Fibroblast of skin of left quadriceps (primary cell): ENCODE measurements at places on chromosomes 7 and 10.

GRCh38 chr10:95217476-95217875, 23.4 kb downstream of the ACSM6 start:
- DNase-seq: no peak

DNA sequence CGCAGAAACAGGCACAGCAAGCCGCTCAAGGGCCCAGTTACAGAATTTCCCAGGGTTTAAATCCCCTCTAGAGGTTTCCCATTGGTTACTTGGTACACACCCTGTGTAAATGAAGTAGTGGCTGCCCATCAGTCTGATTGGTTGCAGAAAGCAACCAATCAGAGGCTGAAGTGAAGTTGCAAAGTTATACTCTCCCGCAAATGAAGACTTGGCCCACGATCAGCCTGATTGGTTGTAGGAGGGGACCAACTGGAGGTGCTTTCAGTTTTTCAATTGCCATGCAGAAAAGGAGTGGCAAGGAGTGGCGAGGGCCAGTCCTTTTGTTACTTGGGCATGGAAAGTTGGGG, 909.2 kb upstream of the AUTS2 start:
- no peak for DNase-seq

- DNase-seq: no peak
Measured at GRCh38 chr10:271201-271600, 135.9 kb downstream of the ZMYND11 start.

DNA sequence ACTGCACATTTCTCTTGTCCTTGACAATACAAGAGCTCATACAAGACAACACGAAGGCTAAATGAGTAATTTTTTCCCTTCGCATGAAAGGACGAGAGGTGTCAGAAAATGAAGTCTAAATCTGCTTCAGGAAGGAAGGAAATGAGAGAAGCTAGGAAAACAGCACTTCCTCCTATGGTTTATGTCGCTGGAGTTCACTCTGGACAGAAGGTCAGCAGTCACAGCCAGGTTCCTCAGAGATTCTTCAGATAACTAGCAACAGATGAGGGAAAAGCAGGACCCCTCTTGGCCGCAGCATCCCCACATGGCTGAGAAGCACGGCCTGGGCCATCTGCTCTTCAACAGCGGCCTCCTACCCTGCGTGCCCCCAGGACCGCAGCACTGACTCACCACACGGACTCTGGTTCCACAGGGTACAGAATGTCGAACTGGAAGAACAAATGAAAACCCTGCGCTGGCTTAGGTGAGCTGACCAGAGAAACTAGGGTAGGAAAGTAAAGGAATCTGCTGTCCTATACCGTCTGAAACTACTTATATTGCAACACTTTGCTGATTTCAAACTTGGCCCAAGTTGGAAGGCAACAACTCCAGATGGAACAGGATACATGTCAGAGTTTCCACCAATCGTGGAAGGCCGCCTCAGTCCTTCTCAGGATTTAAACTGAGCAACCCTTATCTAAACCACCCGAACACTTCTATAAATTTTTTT, 26.3 kb downstream of the DNMBP start:
- peak; percentile 63 for DNase-seq

DNA sequence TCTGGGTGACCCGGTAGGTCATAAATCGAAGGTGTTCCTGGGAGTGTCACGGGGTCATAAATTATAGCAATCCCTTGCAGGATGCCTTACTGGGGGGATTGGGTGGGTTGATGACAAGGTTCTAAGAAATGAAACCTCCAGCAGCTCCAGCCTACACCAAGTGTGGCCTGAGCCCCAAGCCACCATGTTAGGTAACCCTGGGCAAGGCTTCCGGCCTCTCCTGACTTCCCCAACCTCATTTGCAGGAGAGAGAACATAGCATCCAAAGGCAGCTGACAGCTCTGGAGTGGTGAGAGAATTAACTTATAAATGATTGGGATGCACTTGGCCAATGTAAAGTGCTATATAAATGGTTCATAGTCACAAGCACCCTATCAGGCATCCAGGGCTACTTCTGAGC, 52.8 kb upstream of the TMEM273 start:
- no peak for DNase-seq

DNA sequence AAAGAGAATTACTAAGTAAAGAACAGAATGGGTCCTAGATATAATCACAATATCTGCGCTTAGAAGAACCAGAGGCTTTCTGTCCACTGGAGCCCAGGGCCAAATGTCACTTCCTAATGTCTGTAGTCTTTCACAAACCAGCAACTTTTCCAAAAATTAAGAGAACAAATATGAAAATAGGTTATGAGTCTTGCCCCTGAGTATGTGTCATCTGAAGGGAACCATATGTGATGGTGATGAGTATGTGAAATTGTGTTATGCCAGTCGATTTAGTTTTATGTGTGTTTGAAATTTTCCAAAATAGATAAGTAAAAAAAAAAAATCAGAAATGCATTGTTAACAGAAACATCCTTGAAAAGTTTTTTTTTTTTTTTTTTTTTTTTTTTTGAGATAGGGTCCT, 15.4 kb upstream of the HTR5A start:
- DNase-seq: no peak

GRCh38 chr10:130859427-130859826, 452.1 kb downstream of the TCERG1L start:
- no peak for DNase-seq

DNA sequence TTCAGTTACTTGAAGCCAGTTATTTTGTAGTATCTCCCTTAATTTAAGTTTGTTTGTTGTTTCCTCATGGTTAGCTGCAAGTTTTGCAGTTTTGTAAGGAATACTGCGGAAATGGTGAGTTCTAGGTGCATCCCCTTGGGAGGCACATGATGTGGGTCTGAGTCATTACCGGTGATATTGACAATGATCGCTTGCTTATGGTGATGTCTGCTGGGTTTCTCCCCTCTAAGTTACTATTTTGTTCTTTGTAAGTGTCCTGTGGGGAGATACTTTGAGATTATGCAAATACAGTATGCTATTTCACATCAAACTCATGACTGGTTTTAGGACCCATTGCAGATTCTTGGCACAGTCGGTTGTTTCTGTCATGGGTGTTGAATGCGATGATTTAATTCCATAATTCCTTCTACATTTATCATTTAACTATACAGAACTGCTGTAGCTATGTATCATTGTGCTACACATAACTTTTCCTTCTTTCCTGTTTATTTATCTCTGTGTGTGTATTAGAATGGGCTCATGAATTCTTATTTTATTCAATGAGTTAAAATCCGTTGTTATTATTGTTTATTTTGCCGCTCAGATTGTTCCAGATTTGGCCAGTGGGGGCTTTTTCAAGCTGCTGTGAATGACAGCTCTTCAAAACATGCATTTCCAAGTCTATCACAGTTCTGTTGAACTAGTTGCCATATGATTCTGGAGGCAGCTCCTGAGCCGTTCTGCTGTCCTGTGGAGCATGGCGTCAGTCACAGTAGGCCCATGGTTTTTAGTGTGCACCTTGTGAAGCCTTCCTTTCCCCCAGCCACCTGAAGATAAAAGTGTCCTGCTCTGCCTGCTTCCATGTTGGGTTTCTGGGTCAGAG, 18.4 kb downstream of the TSPAN14 start:
- peak; percentile 65 for DNase-seq

DNA sequence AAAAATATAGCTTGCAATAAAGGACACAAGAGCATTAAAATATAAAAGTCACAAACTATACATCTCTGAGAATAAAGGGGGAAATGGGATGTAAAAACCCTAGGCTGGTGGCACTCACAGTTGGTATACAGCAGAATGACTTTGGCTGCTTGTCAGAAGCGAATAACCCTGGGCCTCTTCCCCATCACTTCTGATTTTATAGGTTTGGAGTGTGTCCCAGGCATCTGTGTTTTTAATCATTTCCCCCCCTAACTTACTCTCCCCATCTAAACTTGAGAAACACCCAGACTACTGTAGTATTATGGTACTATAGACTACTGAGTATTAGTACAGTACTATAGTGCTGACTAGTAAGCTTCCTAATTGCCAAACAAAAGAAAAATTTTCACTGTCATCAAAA, 1.8 kb upstream of the RPA3 start:
- no peak for DNase-seq

GRCh38 chr10:103307594-103307993, 30.7 kb downstream of the INA start:
- DNase-seq: no peak

GRCh38 chr10:64586934-64587503, 1065.8 kb downstream of the REEP3 start:
- no peak for DNase-seq

- DNase-seq: no peak
Measured at GRCh38 chr7:103116511-103116910, 32.4 kb downstream of the NAPEPLD start.

DNA sequence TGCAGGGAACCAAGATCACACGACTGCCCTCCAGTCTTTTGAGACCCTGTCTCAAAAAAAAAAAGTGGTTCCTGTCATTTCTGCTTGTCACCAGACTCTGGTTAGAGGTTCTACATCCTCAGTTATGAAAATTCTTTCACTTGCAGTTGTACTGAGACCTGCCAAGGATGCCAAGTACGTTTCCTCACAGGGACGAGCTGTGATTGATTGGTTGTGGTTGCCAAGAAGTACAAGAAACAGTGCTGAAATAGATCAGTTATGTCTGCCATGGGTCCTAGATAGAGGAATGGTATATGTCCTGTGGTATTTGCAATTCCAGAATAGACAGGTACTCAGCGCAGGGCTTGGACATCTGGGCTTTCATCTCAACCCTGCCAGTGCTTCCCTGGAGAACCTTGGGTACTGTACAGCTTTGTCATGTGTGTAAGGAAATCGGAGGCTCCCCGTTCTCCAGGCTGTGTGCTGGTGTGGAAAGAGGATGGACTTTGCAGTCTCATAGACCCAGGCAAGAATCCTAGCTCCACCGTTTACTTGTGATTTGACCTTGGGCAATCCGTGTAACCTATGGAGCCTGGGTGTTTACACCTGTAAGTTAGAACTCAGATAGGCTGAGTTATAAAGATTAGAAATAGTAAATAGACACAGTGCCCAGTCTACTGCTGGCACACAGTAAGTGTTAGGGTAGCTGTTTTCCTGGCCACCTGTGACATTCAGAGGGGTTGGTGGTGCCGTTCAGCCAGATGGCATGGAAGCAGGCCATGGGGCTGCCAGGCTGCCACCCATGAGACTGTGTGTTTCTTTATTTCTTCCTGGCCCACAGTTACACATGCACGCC, 53.0 kb downstream of the COL13A1 start:
- DNase-seq: no peak

DNA sequence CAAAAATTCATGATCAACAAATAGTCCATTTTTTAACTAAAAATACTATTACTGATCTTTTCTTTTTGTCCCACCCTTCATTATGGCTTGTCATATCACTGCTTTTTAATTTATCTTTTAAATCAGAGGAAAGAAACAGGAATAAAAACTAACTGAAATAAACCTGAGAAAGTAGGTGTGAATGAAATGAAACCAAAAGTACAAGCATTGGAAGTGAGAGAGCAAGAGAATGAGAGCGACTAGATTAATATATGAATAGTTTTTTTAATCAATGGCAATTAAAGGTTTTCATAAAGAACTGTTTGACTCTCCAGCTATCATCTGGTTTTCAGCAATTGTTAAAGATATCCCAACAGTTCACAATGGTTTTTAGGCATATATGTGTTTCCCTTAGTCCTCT, 137.8 kb downstream of the SPAG6 start:
- no peak for DNase-seq

DNA sequence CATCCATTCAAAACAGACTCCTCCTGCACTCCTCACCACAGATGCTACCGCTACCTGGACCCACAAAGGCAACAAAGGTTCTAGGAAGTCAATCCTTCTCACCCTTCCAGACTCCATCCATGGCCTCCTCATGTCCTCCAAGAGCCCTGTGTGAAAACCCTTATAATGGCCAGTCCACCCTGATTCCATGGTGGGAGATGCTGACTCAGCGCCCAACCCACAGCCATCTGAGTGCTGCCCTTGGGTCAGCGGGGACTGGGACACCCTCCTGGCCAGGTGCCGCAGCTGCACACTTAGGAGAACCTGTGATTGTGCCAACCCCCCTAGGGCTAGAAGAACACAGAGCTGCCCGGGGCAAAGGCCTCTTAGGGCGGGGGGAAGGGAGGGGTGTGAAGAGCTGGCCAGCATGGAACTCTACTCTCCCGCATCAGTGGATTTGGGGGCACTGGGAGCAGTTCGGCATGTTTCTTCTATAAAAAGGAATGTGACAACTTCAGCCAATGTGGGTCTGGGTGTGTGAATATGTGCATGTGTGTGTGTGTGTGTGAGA, 25.4 kb downstream of the TMEM273 start:
- no peak for DNase-seq

DNA sequence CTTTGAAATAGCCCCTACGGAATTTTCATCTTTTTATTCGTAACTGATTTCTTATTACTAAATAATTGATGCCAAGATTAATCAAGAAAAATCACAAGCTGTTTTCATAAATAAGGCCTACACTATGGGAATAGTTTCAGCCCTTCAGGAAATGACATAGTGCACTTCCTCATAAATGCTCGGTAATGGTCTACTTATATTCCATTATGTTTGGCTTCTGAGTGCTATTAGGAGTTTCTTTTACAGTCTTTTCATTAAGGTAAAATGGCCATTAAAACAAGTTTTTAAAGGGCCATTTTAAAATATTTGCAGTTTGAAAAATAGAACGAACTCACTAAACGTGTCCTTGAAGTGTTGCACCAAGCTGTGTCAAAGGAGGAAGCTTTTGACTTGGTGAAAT, 174.5 kb downstream of the DNAH11 start:
- DNase-seq: no peak

DNA sequence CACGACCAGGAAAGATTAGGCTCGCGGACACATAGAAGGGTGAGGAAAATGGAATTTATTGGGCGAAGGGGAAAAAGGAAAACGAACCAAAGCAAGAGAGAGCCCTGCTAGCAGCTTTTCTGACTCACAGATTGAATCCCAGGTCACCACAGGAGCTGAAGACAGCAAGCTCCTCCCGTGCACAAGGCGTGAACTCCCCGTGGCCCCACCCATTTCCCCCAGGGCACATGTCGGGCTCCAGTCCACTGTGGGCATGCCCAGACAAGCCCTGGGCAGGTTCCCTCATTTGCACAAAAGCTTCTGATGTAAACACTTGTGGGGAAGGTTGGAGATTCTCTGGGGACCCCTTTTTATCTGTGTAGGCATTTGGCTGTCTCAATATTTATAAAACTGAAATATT, 582.4 kb downstream of the SUGCT start:
- no peak for DNase-seq

DNA sequence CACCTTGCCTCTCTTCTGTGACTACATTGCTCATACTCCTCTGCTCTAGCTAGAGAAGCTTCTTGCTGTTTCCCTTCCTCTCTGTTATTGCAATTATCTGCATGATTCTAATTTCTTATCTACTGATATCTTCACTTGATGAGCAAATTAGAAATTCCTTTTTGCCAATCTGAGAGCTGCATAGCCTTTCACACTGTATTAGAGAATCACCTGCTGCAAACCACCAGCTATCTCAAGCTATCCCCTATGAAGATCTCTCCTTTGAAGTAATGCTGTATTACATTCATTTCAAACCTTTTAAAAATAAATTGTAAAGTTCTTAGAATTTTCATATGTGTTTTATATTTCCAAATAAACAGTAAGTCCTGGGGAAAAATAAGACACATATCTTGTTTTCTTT, 89.0 kb upstream of the ZNF804B start:
- no peak for DNase-seq

GRCh38 chr7:80614851-80615271, 23.6 kb upstream of the CD36 start:
- peak; percentile 24 for DNase-seq
